ENCODE measurements at places on chromosomes 7 and 10.
A peak's percentile ranks its signal among the peaks of the same experiment; 100 is the strongest.

DNA sequence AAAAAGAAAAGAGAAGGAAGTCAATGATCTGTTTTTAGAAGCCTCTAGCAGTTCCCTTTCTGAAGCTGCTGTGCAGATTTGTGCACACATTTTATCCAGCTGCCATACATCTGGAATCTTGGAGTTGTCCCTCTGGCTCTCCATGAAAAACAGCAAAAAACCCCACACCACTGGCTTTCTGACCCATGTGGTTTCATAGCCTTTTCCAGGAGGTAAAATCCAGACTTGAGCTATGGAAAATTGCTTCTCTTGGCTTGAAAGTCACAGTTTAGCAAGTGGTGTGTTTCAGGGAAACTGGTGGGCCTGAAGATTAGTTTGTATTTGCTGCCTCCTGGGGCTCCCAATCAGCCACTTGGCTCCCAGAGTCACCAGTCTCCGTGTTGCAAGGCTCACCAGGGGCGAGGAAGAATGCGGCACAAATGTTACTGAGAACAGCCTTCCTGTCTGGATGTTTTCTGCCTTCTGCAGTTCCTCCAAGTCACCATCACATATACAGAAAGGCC lies 50.1 kb upstream of the ADRB1 start:
- no peak for DNase-seq

DNA sequence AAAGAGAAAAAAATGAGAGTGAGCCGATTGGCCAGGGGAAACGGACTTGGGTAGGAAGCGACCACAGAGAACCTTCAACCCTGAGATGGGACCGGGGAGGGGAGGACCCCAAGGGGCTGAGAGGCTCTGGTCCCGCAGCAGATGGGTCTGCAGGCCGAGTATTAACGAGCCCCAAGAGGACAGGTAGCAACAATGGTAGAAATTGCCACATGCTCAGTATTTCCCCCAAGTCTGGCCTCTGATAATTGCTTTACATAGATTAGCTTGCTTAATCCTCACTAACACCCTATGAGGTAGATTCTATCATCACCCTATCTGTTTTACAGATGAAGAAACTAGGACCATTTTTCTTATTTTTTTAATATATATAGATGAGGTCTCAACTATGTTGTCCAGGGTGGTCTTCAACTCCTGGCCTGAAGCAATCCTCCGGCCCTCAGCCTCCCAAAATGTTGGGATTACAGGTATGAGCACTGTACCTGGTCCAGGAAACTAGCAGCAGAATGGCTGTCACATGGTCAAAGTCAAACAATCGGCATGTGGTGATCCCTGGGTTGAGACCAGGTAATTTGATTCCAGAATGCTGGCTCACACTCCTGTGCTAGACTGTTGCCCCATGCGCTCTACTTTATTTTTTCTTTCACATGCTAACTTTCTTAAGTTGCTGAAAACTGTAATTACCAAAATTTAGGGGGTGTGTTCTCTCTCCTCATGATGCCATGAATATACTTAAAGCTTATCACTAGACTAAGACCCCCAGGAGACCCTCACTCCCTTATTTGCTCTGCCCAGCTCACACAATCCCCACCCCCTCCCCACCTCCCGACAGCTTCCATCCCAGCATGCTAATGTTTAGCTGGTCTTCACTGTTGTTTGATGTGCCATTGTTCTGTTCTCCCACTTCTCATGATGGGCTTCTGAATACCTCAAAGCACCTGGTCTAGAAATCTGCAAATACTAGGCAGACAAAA lies 67.9 kb upstream of the AFAP1L2 start:
- no peak for DNase-seq

GRCh38 chr10:61633665-61634064 lies 29.1 kb upstream of the CABCOCO1 start:
- DNase-seq: no peak

DNA sequence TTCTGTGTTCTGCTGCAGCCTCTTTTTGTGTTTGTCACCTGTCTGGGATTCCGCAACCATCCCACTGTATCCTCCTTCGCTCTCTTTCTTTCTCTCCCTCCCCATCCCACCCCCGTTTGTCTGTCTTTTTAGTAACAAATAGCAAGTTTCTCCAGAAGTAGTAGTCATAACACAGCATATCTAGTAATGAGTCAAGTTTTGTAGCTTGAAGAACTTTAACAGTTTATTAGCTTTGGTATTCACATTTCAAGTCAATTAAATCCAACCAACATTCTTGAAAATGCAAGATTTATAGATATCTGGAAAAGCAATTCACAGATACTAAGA lies 154.1 kb upstream of the MTPN start:
- DNase-seq: no peak

GRCh38 chr10:51076299-51076841 lies 2.1 kb downstream of the PRKG1 start:
- DNase-seq: no peak

- DNase-seq: no peak
Observed at GRCh38 chr7:31938650-31939049, 131.6 kb downstream of the PDE1C start.

- DNase-seq: no peak
Observed at GRCh38 chr10:116271593-116272439, 1.2 kb downstream of the GFRA1 start.

- no peak for DNase-seq
Observed at GRCh38 chr7:151313857-151314256, 27.8 kb upstream of the NUB1 start.

GRCh38 chr7:106012935-106013439 lies 49.9 kb downstream of the CDHR3 start:
- DNase-seq: no peak

- DNase-seq: no peak
Observed at GRCh38 chr10:120788771-120789170, 62.4 kb upstream of the WDR11 start.

DNA sequence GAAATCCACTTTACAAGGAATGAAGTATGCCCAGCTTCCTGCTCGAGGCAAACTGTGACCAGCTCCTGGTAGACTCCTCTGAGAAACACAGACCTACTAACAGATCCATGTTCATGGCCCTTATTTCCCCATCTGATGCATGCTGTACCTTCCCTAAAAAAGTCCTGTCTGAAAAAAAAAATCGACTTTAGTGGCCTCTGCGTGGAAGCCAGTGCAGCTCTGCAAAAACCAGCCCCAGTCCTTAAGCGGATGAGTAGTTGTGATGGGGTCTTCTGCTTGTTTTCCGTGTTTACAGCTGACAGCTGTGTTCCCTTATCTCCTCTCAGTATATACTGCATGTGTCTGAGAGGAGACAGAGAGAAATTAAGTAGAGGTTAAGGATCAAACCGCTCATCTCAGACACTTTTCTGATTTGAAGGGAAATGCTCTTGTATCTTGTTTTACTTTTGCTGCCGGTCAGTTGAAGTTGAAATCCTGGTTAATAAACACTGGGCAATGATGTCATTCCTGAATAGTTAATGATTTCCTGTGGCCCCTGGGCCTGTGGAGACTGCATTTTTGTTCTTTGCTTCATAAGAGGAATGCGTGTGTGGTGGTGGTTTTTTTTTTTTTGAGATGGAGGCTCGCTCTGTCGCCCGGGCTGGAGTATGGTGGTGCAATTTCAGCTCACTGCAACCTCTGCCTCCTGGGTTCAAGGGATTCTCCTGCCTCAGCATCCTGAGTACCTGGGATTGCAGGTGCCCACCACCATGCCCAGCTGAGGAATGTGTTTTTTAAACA lies 67.6 kb downstream of the DOCK1 start:
- no peak for DNase-seq

DNA sequence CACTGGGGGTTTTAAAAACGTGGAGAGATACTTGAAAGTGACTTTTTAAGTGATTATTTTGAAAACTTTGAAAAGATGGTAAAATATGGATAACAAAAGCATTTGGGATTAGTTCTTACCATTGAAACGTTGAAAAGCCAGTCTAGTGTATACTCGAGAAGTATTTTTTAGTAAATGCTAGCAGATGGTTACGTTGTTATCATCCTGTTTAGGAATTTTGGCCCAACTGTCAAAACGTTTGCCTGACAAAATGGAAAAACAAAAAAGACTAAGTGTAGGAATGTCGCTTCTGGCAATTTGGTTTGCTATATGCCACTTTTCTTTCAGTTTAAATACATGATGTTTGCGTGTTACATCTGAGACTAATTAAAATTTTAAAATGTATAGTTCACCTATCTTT lies 1.2 kb downstream of the RBM33 start:
- DNase-seq: no peak

DNA sequence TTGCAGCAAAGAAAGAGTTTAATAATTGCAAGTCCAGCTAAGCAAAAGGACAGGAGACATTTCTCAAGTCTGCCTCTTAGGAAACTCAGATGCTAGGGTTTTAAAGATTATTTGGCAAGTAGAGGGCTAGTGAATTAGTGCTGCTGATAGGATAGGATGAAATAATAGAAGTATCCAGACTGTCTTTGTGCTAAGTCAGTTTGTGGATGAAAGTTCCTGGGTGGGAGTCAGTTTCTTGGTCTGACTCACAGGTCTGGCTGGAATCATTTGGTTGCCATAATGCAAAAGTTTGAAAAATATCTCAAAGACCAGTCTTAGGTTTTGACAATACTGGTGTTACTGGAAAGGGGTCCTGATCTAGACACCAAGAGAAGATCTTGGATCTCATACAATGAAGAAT lies 42.6 kb upstream of the INHBA start:
- DNase-seq: no peak

DNA sequence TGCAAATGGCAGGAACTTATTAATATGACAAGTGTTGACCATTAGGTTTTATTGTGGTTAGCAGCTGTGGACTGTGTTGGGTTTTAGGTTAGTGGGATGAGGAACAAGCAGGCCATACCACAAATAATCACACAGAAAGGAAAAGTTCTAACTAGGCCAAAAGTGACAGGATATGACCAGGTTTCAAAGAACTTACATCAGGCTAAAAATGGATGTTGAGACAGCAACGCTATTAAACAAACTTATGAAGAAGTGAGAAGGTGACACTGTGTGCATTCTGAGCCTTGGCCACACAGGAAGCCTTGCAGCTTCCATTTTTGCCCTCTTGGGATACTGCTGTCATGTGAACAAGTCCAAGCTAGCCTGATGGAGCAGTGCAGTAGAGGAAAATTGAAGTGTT lies 568.8 kb downstream of the HTR7 start:
- DNase-seq: no peak

- no peak for DNase-seq
Observed at GRCh38 chr7:111568870-111569462, 6.7 kb upstream of the IMMP2L start.

GRCh38 chr7:14073543-14073942 lies 84.1 kb upstream of the ETV1 start:
- no peak for DNase-seq

DNA sequence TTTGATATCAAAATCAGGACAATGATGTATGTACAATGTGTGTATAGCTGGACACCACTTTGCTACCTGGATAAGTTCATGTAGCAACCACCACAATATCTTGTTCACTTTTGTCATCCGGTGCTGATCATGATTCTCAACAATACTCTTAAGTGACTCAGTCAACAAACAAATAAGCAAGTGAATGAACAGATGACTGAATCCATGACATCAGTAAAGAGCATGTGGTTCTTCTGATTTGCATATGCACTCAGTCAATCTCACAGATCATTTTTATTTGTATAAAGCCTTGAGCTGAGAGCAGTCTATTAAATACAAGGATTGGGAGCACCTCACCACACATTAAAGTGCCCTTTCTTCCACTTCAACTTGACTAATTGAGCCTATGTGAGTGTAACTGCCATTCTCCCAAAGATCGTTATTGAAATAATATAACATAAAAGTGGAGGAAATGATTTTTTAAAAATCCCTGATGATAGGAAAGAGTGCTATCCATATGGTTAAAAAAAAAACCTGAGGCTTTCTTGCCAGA lies 69.5 kb downstream of the NPSR1 start:
- DNase-seq: no peak

GRCh38 chr10:37752334-37752875 lies 105.0 kb downstream of the ZNF248 start:
- no peak for DNase-seq

DNA sequence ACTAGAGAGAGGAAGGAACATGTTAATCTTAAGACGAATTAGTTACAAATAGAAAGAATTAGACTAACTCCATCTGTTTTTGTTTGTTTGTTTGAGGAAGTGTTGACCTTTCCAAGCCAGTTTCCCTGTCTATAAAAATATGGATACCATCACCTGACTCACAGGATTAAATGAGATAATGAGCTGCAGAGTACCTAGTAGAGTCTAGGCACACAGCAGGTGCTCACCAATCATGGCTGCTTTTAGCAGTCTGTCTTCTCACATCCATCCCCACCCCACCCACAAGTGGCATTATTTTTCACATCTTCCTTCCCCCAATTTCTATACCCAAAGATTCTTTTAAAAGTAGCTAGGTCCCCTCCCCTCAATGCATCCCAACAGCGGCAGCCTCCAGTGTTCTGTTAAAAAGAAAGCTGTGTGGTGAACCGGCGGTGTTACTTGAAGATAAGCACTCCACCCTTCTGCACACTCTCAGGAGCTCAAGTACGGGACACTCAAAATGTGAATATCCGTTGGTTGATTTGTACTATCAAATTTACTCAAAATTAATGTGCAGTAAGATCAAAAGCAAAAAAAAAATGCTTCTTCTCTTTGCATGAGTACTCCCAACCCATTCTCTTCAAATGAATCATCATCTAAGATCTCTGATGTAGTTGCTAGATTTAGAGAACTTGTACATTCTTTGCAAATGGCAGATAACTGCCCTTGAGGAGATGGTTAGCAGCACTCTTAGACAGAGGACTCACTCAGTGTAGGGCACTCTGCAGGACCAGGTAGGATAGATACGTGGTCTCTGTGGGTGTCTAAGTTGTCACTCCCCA lies 145.4 kb upstream of the ASAH2 start:
- DNase-seq: no peak

- DNase-seq: no peak
Observed at GRCh38 chr7:46072722-46073121, 151.7 kb upstream of the IGFBP3 start.

DNA sequence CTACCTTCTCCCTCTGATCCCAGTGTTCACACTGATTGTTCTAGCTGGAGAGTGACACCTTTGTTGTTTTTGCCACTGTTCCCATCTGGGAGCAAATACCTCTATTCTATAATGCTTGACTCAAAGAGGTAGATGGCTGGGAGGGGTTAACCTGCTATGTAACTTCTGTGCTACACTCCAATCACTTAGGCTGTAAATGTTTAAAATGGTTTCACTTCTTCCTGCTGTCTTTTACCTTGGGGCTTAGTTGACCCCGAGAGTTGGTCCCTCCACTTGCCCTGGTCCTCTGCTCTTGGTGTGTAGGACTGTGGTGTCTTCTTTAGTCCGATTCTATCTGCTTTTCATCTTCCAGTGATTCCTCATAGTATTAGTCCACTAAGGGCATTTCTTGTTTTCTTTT lies 22.3 kb downstream of the KLHDC10 start:
- no peak for DNase-seq

DNA sequence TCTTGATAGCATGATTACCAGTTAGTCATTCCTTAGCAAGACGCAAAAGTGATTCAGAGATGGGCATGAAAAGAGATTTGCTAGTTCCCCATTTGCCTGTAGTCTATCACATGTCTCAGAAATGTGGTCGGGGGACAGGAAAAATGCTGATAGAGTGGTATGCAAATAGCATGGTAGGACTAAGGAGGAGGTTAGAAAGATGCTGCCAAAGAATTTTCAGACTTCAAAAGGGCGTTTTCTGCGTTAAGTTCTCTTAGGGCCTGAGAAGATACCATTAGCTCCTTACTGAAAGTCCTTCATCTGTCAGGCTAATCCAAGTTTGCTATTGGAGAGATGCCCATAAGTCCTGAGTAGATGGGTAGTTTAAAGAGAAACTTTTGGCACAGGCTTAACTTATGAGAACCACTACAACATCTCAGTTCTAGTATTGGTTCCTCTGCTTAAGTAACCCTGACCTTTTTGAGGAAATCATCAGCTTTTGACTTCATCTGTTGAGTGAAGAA lies 2.7 kb downstream of the CALD1 start:
- DNase-seq: peak; percentile 24
